ENCODE measurements at places on chromosomes 7 and 10. TPM values are rescaled to one million over a fixed set of nuclear protein-coding genes. Genes with fewer than 3 reads are reported as not detected.

Gene CYP2C18
- total RNA-seq = not detected

Gene PRPS1L1
- total RNA-seq = not detected

Gene CELF2
- total RNA-seq = 7.6 TPM

Gene WDFY4
- total RNA-seq = not detected

Gene HPSE2
- total RNA-seq = not detected

Measured in smooth muscle cell of the coronary artery (primary cell).